ENCODE measurements at places on chromosomes 12 and 14.

GRCh38 chr14:64235652-64236640 lies 58.2 kb downstream of the ESR2 start:
- DNase-seq, result peak; percentile 12

GRCh38 chr14:96874127-96874526 lies 76.9 kb downstream of the VRK1 start:
- no peak for DNase-seq

- DNase-seq, result peak; percentile 35
These were observed 353.7 kb downstream of the APAF1 start for GRCh38 chr12:98998697-98999299.

DNA sequence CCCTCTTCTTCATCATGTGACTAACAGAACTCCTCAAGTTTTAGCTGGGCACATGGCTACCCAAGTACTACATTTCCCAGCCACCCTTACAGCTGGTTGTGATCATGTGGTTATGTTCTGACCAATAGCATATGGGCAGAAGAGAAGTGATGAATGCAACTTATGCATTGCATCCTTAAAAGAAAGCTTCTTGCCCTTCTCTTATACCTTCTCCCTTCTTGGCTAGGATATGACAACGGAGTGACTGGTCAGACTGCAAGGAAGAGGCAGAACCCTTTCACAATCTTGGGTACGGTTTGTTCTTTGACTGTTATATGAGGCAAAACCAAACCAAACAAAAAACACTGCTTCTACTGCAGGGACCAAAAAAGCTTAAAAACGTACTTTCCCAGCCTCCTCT lies 66.5 kb upstream of the MAX start:
- DNase-seq, result peak; percentile 43

DNA sequence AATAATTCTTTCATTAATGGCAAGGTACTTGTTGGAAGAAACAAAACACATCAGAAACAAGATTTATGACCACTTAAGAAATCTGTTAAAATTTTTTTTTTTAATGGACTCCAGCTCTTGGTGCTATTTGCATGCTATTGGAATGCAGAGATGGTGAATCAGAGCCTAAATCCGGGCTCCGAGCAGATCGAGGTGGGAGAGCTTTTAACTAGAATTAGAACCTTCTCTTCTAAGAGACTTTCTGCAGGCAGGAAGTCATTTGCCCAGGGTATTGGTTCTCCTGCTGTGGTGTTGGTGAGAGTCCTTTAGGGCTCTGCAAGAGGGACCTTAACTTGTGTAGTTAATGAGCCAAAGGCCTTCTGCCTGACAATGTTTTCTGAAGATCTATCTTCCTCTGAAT lies 419.4 kb downstream of the SNAPC1 start:
- DNase-seq, result no peak

GRCh38 chr14:46322076-46322475 lies 329.5 kb downstream of the RPL10L start:
- no peak for DNase-seq

DNA sequence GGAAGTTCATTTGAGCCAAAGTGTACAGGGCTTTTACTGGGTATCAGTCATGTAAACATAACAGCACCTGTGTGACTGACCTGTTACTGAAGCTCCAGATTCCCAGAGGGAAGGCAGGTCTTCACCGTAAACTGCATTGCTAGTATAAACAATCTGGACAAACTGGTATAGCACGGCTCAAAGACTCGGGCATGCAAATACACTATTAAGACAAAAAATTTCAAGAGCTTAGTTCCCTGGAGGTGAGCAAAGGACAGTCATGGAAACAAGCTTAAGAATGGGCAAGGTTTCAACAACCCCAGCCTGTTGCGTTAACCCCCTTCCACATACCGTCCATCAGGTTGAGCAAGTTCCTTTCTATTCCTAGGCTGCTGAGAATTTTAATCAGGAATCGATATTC lies 9.4 kb downstream of the PARP11 start:
- no peak for DNase-seq

DNA sequence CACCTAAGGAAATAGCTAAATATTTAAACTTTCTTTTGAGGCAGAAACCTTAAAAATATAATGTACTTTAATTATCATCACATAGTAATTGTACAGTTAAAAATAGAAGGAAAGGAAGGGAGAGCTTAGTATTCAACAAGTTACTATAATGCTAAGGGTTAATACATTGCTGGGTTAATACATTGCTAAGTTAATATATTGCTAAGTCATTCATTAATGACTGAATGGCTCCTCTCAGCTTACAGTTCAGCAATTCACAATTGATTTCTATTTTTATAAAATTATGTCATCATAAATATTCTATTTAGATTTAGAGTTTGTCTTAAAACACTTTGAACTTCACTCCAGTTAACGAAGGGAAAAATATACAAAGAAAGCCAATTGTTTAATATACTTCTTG lies 207.9 kb downstream of the BMP4 start:
- no peak for DNase-seq

DNA sequence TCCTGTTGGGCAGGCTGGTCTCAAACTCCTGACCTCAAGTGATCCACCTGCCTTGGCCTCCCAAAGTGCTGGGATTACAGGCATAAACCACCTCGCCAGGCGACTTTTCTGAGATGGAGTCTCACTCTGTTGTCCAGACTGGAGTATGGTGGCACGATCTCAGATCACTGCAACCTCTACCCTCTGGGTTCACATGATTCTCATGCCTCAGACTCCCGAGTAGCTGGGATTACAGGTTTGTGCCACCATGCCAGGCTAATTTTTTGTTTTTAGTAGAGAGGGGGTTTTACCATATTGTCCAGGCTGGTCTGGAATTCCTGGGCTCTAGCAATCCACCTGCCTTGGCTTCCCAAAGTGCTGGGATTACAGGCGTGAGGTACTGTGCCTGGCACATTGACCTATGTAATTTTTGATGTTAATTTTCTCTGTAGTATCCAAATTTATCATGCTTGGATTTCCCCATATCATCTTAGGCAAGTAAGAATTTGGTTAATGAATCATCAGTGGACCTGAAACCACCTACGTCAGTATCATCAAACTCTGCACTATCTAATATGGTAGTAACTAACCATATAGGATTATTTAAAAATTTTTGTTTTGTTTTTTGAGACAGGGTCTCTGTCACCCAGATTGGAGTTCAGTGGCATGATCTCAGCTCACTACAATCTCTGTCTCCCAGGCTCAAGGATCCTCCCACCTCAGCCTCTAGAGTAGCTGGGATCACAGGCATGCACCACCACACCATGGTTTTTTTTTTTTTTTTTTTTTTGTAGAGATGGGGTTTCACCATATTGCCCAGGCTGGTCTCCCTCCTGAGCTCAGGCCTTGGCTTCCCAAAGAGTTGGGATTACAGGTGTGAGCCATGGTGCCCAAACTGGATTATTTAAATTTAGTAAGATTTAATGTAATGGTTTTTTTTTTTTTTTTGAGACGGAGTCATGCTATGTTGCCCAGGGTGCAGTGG lies 11.9 kb upstream of the ATP5F1B start:
- no peak for DNase-seq

DNA sequence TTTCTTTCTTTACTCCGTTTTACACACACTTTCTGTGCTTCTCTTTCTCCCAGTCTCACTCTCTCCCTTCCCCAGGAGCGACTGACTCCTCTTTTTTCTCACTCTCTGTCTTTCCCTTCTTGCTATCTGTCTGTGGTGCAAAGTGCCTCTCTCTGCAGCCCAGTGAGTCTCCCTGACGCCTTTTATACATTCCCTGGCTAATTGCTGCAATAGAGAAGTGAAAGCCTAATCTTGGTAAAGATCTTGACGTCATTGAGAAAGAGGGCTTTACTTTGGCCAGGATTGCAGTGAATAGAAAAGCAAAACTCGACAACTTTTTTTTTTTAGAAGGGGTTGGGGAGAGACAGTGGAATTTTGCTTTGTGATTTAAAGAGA lies 706 bp upstream of the DIO2 start:
- peak; percentile 31 for DNase-seq
